ENCODE measurements at places on chromosomes 7 and 10. TPM values are rescaled to one million over a fixed set of nuclear protein-coding genes. Genes with fewer than 3 reads are reported as not detected.
A peak's percentile ranks its signal among the peaks of the same experiment; 100 is the strongest.

The ABCA13 gene
- not detected for total RNA-seq

The LLCFC1 gene
- not detected for total RNA-seq

The ZNF804B gene
- total RNA-seq, result not detected

The STEAP1 gene
- 1.5 TPM for total RNA-seq

The ANK3 gene
- total RNA-seq, result 54.1 TPM

The TLX1 gene
- total RNA-seq, result not detected

The ACSL5 gene
- not detected for total RNA-seq

The SPRN gene
- 0.06 TPM for total RNA-seq

The LIPF gene
- total RNA-seq, result not detected

The NEBL gene
- total RNA-seq, result 52.8 TPM

The PON1 gene
- 1.8 TPM for total RNA-seq

The OR13A1 gene
- total RNA-seq, result 1.5 TPM

GRCh38 chr7:11896663-11897062 lies 64.7 kb upstream of the THSD7A start:
- DNase-seq, result no peak
- H3K36me3 ChIP-seq, result no peaks in the 10 kb centered on the region
- no peak overlapping the region for H3K27ac ChIP-seq
- H3K4me1 ChIP-seq, result no peaks in the 10 kb centered on the region

DNA sequence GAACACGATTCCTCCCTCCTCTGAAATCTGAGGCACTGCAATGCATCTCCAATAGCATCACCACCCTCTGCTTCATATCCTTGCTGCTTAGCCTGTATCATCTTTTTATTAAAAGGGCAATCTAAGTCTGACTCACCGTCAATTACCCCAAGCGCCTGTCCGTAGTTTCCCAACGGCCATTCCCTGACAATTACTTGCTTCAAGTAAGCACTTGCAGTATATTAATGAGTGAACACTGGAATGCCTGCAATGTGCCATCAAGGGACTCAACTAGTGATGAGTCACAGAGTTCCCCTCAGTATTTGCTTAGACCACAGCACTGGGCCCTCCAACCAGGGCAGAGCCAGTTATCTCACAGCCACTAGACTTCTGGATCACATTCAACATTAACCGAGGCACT lies 19.5 kb upstream of the PPP1R3C start:
- H3K27ac ChIP-seq, result no peak overlapping the region
- peak; percentile 4 for DNase-seq
- no peak overlapping the region for H3K4me3 ChIP-seq
- H3K36me3 ChIP-seq, result no peaks in the 10 kb centered on the region
- peaks cover 8% of the 10 kb centered on the region for H3K4me1 ChIP-seq
- no peaks in the 10 kb centered on the region for H3K27me3 ChIP-seq

DNA sequence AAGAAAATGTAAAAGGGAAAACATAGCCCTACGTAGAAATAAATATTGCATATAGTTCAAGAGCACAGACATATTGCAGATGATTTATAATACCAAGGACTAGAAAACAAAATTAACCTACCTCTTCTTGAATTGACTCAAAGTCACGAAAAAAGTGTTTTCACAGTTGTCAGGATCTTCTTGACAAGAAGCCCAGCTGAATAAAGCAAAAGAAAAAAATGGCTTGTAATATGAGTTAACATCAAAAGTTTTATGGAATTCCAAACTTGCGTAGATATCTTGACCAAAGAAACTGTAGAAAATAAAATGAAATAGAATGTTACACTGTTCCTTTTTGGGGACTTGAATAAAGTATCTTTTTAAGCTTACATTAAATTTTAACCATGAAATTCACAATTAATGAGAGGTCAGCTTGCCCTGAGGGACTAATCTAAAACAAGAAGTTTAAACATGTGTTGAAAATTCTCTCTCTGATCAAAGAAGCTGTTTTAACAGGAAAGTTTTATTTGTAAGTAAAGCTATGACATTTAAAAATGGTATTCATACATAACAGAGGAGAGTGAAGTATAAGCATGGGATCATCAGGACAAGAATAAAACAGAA lies 133.1 kb upstream of the SEMA3C start:
- H3K4me3 ChIP-seq, result no peak overlapping the region
- DNase-seq, result no peak
- no peaks in the 10 kb centered on the region for H3K36me3 ChIP-seq
- H3K27ac ChIP-seq, result no peak overlapping the region
- H3K27me3 ChIP-seq, result no peaks in the 10 kb centered on the region

- no peak overlapping the region for H3K4me3 ChIP-seq
- H3K27ac ChIP-seq, result no peak overlapping the region
- no peaks in the 10 kb centered on the region for H3K4me1 ChIP-seq
- H3K36me3 ChIP-seq, result no peaks in the 10 kb centered on the region
- no peaks in the 10 kb centered on the region for H3K27me3 ChIP-seq
These were observed 263.4 kb upstream of the TAC1 start for GRCh38 chr7:97468493-97468892.

DNA sequence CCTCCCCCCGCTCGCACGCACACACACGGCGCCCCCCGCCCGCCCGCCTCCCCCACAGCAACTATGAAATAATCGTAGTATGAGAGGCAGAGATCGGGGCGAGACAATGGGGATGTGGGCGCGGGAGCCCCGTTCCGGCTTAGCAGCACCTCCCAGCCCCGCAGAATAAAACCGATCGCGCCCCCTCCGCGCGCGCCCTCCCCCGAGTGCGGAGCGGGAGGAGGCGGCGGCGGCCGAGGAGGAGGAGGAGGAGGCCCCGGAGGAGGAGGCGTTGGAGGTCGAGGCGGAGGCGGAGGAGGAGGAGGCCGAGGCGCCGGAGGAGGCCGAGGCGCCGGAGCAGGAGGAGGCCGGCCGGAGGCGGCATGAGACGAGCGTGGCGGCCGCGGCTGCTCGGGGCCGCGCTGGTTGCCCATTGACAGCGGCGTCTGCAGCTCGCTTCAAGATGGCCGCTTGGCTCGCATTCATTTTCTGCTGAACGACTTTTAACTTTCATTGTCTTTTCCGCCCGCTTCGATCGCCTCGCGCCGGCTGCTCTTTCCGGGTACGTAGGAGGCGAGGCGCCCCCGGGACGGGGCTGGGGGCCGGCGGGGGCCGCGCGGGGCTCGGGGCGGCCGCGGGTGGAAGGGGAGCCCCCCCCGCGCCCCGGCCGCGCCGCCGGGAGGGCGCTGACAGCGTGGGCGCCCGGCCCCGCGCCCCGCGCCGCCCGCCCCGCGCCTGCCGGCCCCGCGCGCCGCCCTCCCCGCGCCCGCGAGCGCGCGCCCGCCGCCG lies 441 bp downstream of the BMI1 start:
- peaks cover 24% of the 10 kb centered on the region for H3K4me1 ChIP-seq
- DNase-seq, result peak; percentile 94
- peaks cover 77% of the 10 kb centered on the region for H3K27me3 ChIP-seq
- no peak overlapping the region for H3K27ac ChIP-seq

- no peaks in the 10 kb centered on the region for H3K27me3 ChIP-seq
- peak; percentile 4 for DNase-seq
- no peaks in the 10 kb centered on the region for H3K36me3 ChIP-seq
- no peak overlapping the region for H3K4me3 ChIP-seq
- H3K4me1 ChIP-seq, result peaks cover 10% of the 10 kb centered on the region
These were observed 137.5 kb upstream of the MKLN1 start for GRCh38 chr7:131190146-131190545.

DNA sequence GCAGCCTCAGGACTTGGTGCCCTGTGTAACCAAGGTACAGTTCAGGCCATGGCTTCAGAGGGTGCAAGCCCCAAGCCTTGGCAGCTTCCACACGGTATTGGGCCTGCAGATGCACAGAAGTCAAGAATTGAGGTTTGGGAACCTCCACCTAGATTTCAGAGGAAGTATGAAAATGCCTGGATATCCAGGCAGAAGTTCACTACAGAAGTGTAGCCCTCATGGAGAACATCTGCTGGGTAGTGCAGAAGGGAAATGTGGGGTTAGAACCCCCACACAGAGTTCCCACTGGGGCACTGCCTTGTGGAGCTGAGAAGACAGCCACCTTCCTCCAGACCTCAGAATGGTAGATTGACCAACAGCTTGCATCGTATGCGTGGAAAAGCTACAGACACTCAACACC lies 3.4 kb upstream of the SEM1 start:
- H3K36me3 ChIP-seq, result no peaks in the 10 kb centered on the region
- peaks cover 12% of the 10 kb centered on the region for H3K4me1 ChIP-seq
- H3K27me3 ChIP-seq, result no peaks in the 10 kb centered on the region
- DNase-seq, result no peak
- no peak overlapping the region for H3K4me3 ChIP-seq
- H3K27ac ChIP-seq, result no peak overlapping the region

GRCh38 chr7:101998906-101999240 lies 181.4 kb downstream of the CUX1 start:
- no peaks in the 10 kb centered on the region for H3K36me3 ChIP-seq
- H3K4me1 ChIP-seq, result peaks cover 5% of the 10 kb centered on the region
- no peaks in the 10 kb centered on the region for H3K27me3 ChIP-seq
- peak; percentile 44 for DNase-seq

DNA sequence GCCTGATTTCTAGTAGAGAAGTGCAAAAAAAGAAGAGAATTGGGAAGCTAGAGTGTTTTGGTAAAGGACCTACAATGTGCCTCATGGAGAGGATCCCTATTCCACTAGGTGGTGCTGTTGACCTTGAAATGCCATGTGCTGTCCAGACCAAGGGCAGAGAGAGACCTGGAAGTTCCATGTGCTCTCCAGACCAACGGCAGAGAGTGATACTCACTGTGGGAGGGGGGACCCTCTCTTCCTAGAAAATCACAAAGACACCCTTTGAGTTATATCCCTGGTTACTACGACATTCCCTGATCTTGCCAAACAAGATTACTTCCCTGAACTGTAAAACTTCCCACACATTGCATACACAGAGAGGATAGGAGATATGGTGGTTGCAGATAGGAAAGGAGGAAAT lies 212.7 kb upstream of the ZNF804B start:
- H3K27me3 ChIP-seq, result no peaks in the 10 kb centered on the region
- peak; percentile 54 for DNase-seq
- no peaks in the 10 kb centered on the region for H3K36me3 ChIP-seq
- H3K4me1 ChIP-seq, result no peaks in the 10 kb centered on the region

GRCh38 chr7:71560354-71560995 lies 428.5 kb downstream of the GALNT17 start:
- H3K36me3 ChIP-seq, result no peaks in the 10 kb centered on the region
- no peak overlapping the region for H3K4me3 ChIP-seq
- peaks cover 13% of the 10 kb centered on the region for H3K4me1 ChIP-seq
- no peak overlapping the region for H3K27ac ChIP-seq
- H3K27me3 ChIP-seq, result no peaks in the 10 kb centered on the region

GRCh38 chr10:60314069-60314940 lies 75.4 kb downstream of the ANK3 start:
- DNase-seq, result no peak
- peaks cover 5% of the 10 kb centered on the region for H3K4me1 ChIP-seq
- no peak overlapping the region for H3K4me3 ChIP-seq
- H3K27me3 ChIP-seq, result no peaks in the 10 kb centered on the region

DNA sequence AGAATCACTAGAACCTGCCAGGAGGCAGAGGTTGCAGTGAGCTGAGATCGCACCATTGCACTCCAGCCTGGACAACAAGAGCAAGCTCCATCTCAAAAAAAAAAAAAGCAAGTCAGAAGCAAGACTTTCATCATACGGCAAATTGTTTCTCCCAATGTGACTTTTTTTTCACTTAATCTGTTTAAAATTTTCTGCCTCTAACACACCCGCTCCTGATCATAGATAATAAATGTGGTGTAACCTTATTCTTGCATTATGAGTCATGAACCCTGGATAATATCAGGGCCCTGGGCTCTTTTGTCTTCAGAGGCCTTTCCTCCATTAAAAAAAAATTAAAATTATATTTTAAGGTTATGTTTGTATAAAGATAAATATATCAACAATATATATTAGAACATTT lies 111.4 kb upstream of the JCAD start:
- no peaks in the 10 kb centered on the region for H3K4me1 ChIP-seq
- no peaks in the 10 kb centered on the region for H3K27me3 ChIP-seq
- H3K36me3 ChIP-seq, result no peaks in the 10 kb centered on the region
- no peak overlapping the region for H3K4me3 ChIP-seq
- H3K27ac ChIP-seq, result no peak overlapping the region

GRCh38 chr10:97466755-97467154 lies 20.8 kb downstream of the ZDHHC16 start:
- DNase-seq, result no peak
- H3K27me3 ChIP-seq, result no peaks in the 10 kb centered on the region
- no peak overlapping the region for H3K27ac ChIP-seq
- no peaks in the 10 kb centered on the region for H3K4me1 ChIP-seq
- no peak overlapping the region for H3K4me3 ChIP-seq
- peaks cover 9% of the 10 kb centered on the region for H3K36me3 ChIP-seq

DNA sequence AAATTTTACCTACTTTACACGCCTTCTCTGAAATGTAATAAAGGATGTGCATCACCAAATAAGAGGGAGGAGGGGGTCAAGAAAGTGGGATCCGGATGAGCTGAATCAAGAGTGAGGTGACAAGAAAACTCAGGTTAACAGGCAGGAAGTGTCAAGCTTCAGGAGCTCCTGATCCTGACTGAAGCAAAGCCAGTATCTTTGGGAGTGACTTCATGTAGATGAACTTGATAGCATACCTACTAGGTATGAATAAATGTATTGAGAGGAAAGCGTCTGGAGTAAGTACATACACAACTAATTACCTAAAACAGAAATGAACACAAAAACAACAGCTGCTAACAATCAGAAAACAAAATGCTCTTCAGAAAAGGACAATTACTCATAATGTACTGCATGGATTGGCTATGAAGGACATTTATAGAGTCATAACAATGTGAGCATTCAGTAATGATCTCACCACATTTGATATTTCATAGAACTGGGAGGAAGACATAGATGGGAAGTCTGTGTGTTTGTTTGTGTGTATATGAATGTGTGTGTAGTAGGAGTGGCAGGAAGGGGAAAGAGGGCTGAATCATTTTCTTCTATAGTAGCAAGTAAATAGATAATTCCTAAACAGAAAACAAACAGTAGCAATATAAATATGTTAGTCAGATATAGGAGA lies 29.4 kb downstream of the PRKG1 start:
- H3K4me3 ChIP-seq, result no peak overlapping the region
- DNase-seq, result no peak
- H3K27ac ChIP-seq, result no peak overlapping the region
- no peaks in the 10 kb centered on the region for H3K27me3 ChIP-seq

GRCh38 chr7:24227603-24228359 lies 56.2 kb upstream of the NPY start:
- no peak overlapping the region for H3K4me3 ChIP-seq
- peaks cover 20% of the 10 kb centered on the region for H3K4me1 ChIP-seq
- no peaks in the 10 kb centered on the region for H3K36me3 ChIP-seq
- H3K27ac ChIP-seq, result no peak overlapping the region

DNA sequence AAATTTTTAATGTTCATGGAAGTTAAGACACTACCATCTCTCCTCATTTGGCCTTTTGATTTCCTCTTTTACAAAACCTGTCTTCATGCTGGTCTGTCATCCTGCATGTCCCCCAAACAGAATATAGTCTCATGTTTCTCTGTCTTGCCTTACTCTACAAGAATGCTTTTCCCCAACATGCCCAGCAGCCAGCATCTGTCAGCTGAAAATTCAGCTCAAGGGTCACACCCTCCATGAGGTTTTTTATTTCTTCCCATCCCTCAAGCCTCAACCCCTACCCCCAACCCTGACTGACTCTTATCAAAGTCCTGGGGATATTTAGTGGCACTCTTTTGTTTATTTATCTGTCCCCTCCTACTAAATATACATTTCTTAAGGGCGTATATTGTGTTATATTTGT lies 202.0 kb downstream of the ANK3 start:
- no peak overlapping the region for H3K4me3 ChIP-seq
- no peaks in the 10 kb centered on the region for H3K27me3 ChIP-seq
- no peak for DNase-seq
- no peaks in the 10 kb centered on the region for H3K4me1 ChIP-seq
- H3K27ac ChIP-seq, result no peak overlapping the region

Measured in neural progenitor cell (in vitro differentiated cells).